ENCODE measurements at places on chromosomes 4 and X. TPM values are rescaled to one million over a fixed set of nuclear protein-coding genes. Genes with fewer than 3 reads are reported as not detected.
A peak's percentile ranks its signal among the peaks of the same experiment; 100 is the strongest.

GRCh38 chr4:156536661-156537060 is 434.9 kb downstream of the PDGFC start:
- DNase-seq: no peak

DNA sequence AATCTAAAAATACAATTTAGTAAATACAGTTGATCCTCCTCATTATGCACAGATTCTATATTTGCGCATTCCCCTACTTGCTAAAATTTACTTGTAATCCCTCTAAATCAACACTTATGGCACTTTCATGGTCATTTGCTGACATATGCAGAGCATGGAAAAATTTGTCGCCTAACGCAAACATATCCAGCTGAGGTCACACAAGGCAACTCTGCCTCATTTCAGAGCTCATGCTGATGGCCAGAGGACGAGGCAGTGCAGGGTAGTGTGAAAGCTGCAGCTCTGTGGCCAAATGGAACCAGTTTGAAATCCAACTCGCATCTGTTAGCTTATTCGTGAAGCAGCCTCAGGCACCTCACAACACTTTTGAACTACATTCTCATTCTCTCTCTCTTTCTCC is 39.7 kb upstream of the KLHL2 start:
- DNase-seq: no peak

DNA sequence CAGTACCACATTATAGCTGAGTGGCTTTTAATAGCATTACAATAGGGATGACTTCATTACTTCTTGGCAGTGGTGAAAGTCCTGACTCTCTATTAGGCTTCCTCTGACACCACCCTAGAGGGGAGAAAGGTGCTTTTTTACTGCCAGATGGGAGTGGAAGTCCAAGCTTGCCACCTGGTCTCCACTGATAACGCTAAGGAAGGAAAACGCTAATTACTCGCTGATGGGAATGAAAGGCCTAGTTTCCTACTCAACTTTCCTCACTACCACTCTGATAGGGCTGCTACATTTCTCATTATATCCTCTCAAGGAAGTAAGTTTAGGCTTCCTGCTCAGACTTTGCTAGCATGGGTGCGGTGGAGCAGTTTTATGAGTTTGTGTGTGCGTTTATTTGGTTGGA is 62.3 kb upstream of the PAGE3 start:
- DNase-seq: no peak

DNA sequence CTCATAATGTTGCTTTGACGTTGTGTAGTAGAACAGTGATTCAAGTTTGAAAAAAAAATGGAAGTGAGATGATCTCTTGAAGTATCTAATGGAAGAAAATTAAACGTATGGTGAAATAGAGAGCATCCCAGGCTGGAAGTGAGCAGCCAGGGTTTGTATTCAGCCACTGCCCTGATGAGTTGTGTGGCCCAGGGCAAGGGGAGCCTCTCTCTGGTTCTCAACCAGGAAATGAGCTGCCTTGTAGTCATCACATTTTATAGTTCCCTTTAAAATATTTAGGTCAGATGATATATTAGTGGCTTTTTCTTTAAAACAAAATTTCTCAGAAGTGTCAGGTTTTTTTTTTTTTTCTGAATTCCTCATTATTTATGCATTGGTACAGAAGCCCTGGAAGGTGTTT is 150.3 kb downstream of the GPAT3 start:
- no peak for DNase-seq

GRCh38 chrX:137245183-137245582 is 211.4 kb upstream of the GPR101 start:
- no peak for DNase-seq

The USP17L10 gene
- not detected for polyA plus RNA-seq

DNA sequence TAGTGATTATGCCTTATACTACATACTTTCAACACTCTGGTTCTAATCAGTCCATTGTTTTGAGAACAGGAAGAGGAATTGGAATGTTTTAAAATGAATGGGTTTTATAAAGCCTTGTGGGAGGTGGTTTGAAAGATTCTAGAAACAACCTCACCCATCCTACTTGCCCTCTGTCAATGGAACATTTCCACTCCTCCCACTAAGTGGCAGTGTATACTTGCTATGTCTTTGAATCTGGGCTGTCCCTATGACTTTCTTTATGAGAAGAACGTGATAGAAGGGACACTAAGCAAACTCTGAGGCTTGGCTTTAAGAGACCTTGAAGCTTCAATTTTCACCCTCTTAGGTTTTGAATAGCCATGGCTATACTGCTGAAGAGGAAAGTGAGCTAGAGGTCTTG is 611.2 kb downstream of the PPP4R3C start:
- DNase-seq: no peak

The ARSJ gene
- polyA plus RNA-seq: 14.9 TPM

DNA sequence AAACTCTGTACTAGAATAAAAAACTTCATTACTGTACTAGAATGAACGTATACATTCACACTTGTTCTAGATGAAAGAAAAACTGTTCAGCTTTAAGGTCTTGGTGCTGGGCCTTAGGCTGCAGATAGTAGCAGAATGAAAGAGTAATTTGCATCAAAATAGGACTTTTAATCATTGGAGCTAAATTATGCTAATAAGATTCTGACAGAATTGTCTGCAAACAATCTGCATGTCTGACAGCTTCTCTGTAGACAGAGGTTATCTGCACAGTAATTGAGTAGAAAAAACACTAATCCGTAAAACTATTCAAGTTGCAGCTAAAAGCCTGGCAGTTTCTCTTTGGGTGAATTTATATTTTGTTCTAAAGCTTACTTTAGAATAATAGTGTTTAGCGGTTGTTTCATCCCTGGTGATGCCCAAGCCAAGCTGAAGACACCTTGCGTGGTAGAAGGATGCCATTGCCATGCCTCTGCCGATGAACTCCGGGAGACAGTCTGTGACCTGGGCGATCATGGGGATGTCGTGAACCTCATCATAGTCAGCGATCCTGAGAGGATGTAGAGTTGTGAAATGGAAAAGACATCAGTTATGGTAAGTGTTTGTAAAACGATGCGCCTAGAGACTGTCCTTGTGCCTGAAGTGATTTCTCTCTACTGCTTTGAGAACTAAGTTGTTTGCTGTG is 25.3 kb downstream of the LRP2BP start:
- no peak for DNase-seq

- DNase-seq: no peak
Measured at GRCh38 chrX:132216806-132217202, 2.4 kb downstream of the RAP2C start.

GRCh38 chr4:181647396-181648147 is 595.6 kb upstream of the TENM3 start:
- DNase-seq: peak; percentile 37

The CFAP99 gene
- 0.57 TPM for polyA plus RNA-seq

The STBD1 gene
- 1.6 TPM for polyA plus RNA-seq

DNA sequence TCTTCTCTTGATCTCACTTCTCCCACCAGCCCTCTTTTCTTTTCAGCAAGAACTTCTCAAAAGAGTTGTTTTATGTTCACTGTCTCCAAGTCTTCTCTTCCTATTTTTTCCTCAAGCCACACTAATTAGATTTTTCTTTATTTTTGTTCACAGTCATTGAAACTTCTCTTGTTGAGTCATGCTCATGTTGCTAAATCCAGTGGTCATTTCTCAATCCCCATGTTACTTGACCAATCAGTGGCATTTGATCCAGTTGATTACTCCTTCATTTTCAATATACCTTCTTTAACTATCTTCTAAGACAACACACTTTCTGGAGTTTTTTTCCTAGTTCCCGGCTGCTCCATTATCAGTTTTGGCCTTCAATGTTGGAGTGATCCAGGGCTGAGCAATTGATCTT is 103.1 kb upstream of the LSM6 start:
- DNase-seq: no peak

DNA sequence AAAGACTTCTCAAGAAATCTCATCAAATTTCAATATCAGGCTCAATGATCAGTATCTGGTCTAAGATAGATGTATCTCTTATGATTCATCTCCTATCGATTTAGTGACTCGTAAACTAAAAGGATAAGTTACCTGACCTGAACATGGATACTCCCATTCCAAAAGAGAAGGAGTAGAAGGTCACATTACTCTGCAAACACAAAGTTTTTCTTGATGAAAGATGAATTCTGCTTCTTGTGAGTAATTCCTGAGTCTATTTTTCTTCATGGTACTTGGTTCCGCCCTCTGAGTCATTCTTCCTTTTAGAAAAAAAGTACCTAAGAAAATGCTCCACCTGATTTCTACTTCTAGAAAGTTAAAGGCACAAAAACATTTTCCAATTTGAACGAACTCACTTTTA is 223.1 kb upstream of the SLIT2 start:
- no peak for DNase-seq

DNA sequence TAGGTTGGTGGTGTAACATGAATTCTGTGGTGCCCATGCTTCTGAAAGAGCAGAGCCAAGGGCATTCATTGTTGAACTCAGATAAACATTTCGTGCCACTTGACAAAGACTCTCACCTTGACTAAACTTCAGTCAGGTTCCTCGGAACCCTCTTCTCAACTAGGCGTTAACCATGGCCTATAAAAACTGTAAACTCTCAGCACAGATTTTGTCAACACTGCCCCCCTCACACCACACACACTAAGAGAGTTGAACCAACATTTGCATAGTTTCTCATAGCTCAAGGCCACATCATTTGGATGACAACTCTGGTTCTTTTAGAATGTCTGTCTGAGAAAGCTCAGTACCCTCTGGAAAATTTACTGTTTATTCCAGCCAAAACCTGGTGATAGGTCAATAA is 28.1 kb downstream of the CASP6 start:
- no peak for DNase-seq

DNA sequence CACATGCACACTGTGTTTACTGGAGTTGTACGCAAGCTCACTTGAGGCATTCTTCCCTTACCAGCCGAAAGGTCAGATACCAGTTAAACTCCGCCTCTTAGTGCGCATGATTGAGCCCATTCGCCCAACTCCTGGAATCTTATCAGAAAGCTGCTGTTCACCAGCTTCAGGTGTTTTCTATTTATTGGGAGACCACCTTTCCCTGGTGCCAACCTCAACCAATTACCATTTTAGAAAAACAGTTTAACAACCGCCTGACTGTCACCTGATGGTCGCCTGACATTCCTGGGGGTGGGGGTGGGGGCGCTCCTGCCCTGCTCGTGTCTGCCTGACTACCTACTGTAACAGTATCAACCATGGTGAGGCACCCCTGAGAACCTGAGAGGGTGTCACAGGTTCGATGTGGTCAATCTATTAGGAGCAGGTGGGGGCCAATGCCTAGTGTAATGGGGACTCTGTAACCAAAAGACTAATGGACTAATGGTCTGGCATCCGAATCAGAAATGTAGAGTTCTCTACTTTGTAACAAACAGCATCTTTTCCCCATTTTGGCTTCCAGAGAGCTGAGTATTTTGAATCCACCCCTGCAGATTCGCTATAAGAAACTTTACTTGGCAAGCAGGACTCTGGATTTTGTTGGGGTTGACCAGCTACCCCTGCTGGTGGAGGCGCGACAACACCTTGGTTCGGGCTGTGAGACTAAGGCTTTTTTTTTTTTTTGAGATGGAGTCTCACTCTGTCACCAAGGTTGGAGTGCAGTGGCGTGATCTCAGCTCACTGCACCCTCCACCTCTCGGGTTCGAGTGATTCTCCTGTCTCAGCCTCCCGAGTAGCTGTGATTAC is 58.2 kb upstream of the ZNF157 start:
- peak; percentile 46 for DNase-seq

DNA sequence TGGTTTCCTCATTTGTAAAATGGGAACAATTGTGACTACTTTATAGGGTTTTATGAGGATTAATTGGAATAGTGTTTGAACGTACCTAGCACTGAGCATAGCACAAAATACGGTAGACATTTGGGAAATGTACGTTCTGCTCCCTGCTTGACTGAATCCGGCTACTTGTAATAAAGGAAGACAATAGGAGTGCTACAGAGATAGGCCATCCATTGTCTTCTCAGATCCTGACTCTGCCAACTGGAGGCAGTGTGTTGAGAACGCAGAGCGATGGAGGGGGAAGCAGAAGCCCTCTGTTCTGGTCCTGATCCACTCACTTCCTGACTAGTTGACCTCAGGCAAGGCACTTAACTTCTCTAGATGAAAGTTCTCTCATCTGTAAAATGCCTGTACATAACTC is 26.4 kb downstream of the ENPP6 start:
- DNase-seq: no peak

DNA sequence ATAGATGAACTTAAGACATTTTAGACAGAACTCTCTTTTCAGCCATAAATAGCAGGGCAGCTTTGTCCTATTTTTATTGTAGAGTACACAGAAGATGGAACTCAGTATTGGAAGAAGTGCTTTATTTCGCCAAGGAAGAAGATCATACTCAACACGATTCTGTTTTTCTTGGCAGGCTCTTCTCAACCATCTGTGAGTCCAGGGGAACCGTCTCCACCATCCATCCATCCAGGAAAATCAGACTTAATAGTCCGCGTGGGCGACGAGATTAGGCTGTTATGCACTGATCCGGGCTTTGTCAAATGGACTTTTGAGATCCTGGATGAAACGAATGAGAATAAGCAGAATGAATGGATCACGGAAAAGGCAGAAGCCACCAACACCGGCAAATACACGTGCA is 37.6 kb downstream of the KIT start:
- no peak for DNase-seq

DNA sequence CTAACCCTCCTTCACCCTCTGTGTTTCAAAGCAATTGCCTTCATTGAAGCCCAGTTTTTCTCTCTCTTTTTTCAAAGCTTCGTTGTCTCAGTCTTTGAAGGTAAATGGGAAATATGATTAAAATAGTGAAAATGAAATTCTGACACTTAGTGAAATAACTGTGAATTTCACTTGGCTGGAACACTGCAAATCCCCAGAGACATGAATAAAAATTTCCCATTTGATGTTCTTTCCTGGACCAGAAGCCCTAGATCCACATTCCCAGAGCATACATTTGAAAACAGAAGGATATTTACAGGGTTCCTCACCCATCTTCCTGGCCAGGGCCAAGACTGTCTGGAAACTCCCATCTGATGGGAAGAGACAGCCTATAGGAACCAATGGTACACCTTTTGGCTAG is 45.0 kb downstream of the SLC2A9 start:
- no peak for DNase-seq

GRCh38 chr4:41258783-41259182 is 2.1 kb downstream of the UCHL1 start:
- DNase-seq: no peak

- no peak for DNase-seq
Measured at GRCh38 chr4:119284876-119285780, 36.8 kb downstream of the FABP2 start.

DNA sequence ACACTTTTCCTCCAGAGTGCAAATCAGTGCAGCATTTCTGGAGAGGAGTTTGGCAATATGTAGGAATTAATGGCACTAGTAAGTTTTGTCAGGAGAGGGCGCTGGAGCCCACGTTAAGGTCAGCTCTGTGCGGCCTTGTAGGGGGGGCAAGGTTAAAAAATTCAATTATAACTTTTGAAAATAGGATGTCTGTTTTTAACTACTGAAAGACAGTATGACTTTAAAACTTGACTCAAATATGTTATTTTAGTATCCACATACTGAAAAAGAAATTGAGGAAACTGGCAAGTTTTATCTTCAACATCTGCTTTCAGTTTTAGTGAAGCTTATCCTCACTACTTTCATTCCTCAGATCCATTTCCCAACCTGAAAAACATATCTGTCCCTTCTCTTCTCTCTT is 30.9 kb upstream of the HSD17B13 start:
- DNase-seq: no peak
